ENCODE measurements at places on chromosomes 11 and 22. TPM values are rescaled to one million over a fixed set of nuclear protein-coding genes. Genes with fewer than 3 reads are reported as not detected.

Gene TBX10
- total RNA-seq = not detected

Gene FGF3
- total RNA-seq = not detected

Gene C2CD3
- 19.4 TPM for total RNA-seq

Gene LMNTD2
- 2.8 TPM for total RNA-seq

Gene ZNF70
- total RNA-seq = 0.75 TPM

Gene SMIM35
- not detected for total RNA-seq

Gene KBTBD4
- total RNA-seq = 18.2 TPM

Gene OR9G4
- not detected for total RNA-seq

Gene OR4S1
- not detected for total RNA-seq

Gene MYRF
- total RNA-seq = 15.3 TPM

All from A549 treated with Hydrocortisone at 1 μM for 4 hours (cell line).